ENCODE measurements at places on chromosomes 6 and 20.
A peak's percentile ranks its signal among the peaks of the same experiment; 100 is the strongest.

GRCh38 chr6:39188098-39188450 lies 41.2 kb downstream of the KCNK5 start:
- no peak for DNase-seq

DNA sequence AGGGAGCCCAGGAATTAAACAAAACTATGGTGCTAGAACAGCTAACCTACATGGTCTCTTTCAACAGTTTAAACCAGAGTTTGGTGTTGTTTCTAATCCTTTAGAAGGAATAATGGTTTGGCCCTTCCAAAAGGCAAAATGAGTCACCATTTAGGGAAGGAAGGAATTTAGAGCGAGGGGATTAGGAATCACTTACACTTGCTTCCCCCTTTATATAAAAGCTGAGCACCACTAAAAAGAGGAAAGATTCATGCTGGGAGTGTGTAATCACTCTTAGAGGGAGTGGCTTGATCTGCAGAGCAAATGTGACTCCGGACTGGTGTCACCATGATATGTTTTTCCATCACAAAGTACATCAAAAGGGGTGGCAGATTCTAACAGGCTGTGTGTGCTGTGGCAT lies 63.6 kb downstream of the F13A1 start:
- DNase-seq, result no peak

GRCh38 chr6:81979329-81979728 lies 226.8 kb upstream of the TENT5A start:
- no peak for DNase-seq

GRCh38 chr6:47170617-47170947 lies 128.4 kb upstream of the ADGRF1 start:
- no peak for DNase-seq

GRCh38 chr20:59443550-59443949 lies 143.1 kb downstream of the EDN3 start:
- no peak for DNase-seq

GRCh38 chr6:155107432-155108069 lies 112.4 kb downstream of the TIAM2 start:
- no peak for DNase-seq

DNA sequence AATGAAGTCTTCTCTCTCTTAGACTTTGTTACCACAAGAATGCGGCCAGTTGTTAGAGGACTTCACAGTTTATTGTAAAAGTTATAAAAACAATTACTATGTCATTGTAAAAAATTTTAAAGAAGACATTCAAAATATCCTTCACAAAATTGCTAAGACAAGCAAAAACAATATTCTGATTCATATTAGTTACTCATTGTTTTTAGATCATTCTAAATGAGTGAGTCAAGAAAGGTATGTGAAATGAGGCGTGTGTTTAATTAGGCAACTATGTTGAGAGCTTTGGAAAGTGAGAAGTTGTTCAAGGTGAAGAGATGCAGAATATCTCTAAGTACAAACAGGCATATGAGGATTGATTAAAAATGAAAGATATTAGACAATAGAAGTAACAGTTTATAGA lies 875.3 kb downstream of the EYS start:
- no peak for DNase-seq

DNA sequence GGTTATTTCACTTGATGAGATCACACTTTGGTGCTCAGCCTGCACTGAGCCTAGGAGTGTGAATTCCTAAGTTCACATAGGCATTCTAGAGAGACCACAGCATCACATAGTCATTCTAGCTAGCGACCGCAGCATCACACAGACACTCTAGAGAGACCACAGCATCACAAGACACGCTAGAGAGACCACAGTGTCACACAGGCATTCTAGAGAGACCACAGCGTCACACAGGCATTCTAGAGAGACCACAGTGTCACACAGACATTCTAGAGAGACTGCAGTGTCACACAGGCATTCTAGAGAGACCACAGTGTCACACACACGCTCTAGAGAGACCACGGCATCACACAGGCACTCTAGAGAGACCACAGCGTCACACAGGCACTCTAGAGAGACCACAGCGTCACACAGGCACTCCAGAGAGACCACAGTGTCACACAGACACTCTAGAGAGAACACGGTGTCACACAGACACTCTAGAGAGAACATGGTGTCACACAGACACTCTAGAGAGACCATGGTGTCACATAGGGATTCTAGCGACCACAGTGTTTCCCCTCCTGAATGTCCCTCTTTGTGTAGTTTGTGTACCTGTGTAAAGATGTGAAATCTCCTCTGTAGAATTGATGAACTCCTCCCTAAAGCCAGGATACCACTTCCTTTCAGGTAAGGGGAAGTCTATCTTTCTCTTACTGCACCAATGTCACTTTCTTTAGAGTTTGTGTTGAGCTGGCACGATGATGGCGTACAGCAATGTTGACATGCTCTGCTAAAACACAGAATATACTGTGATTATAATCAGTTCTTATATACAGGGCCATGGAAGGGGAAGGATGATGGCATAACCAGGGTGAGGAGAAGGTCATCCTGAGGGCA lies 169.4 kb downstream of the ZDHHC14 start:
- no peak for DNase-seq

DNA sequence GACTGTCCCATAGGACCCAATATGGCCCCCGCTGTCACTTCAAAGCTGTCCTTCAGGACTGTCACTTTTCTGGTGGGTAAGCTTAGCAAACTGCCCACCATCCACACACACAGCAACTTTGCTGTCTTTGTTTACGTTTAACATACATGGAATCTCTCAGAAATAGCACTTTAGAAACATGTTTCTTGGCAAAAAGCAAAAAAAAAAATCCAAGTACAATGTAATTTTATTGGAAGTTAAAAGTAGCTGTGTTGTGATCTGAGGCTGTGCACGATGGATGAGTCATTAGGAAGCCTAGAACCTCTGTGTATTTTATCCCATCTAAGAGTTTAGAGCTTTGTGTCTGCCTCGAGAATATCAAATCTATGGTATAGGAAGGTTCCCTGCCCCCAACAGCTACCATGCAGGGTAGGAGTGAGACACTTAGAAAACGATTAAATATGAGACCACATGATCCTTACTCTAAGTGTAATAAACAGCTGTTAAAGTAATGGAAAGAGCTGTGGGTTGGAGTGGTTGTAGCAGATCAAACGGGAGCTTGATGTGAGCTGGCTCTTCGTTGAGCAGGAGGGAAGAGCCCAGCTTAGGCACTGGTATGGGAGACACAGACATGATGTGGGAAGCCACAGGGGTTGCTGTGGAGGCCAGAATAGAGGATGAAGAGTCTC lies 119.5 kb downstream of the PLEKHG1 start:
- DNase-seq, result no peak

- no peak for DNase-seq
These were observed 659.0 kb upstream of the HS3ST5 start for GRCh38 chr6:115001731-115002350.

- no peak for DNase-seq
These were observed 4.0 kb upstream of the SCUBE3 start for GRCh38 chr6:35209622-35210247.

DNA sequence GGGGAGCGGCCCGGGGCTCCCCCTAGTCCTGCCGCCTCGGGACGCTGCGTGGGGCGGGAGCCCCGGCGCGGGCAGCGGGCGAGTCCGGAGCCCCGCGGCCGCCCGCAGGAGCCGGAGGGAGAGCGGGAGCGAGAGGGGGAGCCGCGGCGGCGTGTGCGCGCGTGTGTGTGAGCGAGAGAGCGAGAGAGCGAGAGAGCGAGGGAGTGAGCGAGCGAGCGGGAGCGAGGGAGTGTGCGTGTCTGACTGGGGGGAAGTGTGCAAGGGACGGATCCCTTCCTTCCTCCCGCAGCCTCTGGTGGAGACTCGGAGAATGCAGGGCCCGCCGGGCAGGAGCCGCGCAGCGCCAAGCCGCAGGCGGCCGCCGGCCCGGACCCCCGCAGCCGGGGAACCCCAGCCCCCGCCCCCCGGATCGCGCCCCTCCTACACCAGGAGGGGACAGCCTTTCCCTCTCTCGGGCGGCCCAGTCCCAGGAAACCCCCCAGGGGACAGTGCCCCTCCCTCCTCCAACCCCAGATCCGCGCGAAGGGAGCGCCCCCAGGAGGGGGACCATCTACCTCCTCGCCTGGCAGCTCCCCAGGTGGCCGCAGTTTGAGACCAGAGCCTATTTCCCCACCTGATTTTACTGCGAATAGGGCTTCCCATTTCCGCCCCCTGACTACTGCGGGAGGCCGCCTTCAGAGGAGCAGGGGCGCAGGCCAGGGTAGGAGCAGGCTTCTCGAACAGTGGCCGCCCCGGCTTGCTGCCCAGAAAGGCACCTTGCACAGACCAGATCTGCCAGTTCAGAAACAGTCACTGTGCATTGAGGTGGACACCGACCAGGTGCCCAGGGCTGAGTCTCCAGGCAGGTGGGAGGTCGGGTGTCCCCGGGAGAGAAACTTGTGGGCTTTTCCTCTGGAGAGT lies at the start of gene CDH22:
Gene CDH22, minus strand, starts transcription at position 241 of the 900 bp plus-strand sequence. CDS start 57,204 bp downstream, outside the sequence.
- DNase-seq, result peak; percentile 78

DNA sequence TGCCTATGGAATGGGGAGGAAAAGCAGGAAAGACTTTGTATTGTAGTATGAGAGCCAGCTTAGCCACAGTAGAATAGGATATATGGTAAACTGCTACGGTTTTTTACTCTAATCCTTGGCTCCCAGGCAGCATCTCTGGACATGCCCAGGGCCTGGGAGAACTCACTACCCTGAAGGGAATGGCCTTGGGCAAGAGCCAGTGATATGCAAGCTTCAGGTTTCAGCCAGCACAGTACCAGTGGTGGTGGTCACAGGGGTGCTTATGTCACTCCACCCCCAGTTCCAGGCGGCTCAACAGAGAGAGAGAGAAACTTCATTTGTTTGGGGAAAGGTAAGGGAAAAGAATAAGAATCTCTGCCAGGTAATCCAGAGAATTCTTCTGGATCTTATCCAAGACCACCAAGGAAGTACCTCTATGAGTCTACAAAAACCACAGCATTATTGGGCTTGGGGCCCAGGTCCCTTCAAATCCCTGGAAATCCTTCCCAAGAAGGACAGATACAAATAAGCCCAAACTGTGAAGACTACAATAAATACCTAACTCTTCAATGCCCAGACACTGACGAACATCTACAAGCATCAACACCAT lies 121.2 kb downstream of the THBS2 start:
- no peak for DNase-seq

GRCh38 chr6:30443657-30444450 lies 45.5 kb upstream of the HLA-E start:
- DNase-seq, result no peak

- no peak for DNase-seq
These were observed 120.1 kb upstream of the PTPN1 start for GRCh38 chr20:50389808-50390684.

- peak; percentile 33 for DNase-seq
These were observed 87.3 kb downstream of the TOX2 start for GRCh38 chr20:44001667-44002596.

- no peak for DNase-seq
These were observed 59.4 kb downstream of the TRMT6 start for GRCh38 chr20:5890773-5891441.

- no peak for DNase-seq
These were observed 869 bp downstream of the COL21A1 start for GRCh38 chr6:56246541-56246880.

DNA sequence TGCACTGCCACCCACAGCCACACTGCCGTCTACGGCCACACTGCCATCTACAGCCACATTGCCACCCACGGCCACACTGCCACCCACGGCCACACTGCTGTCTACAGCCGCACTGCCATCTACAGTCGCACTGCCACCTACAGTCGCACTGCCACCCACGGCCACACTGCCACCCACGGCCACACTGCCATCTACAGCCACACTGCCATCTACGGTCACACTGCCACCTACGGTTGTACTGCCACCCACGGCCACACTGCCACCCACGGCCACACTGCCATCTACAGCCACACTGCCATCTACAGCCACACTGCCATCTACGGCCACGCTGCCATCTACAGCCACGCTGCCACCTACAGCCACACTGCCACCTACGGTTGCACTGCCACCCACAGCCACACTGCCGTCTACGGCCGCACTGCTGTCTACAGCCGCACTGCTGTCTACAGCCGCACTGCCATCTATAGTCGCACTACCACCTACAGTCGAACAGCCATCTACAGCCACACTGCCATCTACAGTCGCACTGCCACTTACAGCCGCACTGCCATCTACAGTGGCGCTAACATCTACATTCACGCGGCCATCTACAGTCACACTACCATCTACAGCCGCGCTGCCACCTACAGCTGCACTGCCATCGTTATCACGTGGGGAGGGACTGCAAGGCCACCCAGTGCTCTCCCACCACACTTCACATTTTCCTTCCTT lies 154.6 kb upstream of the AFDN start:
- DNase-seq, result no peak

DNA sequence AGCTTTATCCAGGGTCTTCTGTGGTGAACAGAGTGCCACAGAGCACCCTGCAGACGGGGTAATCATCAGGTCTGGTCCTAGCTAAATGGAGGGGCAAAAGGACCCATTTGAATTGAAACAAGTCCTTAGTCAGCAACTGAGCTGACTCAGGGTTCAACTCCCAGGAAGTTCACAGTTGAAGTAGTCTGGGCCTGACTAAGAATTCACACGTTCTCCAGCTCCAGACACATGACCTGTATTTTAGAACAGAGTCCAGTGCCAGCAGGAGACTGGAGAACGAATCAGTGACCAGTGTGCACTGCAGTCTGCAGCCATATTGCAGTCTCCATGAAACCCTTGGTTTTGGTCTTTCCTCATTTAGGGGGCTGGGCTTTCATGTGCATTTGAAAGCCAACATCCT lies 85.2 kb downstream of the ELOVL4 start:
- DNase-seq, result no peak

DNA sequence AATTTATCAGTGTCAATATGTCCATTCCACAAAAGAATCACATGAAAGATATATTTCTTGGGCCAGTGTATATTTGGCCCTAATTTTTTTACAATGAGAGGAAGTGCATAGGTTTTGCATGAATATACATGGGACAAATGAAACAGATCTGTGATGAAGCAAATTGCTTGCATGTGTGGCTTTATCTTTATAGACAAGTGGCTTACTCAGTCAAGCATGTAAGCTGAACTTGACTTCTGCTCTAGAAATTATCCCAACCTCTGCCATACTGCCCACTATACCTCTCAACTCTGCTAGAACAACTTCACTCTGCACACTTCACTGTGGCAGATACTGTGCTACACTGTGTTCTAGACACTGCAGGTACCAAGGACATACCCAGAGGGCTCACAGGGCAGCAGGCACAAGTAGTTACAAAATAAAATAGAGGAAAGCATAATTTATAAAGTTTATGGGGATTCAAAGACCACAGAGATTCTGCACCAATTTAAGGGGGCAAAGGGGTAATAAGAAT lies 349.2 kb upstream of the HSF2 start:
- no peak for DNase-seq

- peak; percentile 22 for DNase-seq
These were observed 52.8 kb downstream of the MYB start for GRCh38 chr6:135233686-135234491.

DNA sequence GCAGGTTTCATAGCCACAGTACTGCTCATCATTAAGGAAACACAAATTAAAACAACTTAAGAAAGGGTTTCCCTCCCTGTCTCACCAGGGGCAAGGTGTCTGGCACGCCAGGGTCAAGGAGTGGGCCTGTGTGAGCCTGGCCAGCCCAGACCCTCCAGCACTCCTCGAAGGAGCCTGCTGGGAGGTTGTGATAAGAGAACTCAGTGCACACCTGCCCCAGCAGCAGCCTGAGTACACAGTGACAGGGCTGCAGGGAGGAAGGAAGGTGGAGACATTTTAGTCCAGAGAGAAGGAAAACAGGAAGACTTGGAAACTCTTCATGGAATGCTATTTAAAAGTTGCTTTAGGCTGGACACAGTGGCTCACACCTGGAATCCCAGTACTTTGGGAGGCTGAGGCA lies 14.1 kb downstream of the NINL start:
- no peak for DNase-seq
